ENCODE measurements at places on chromosomes 11 and 22.

DNA sequence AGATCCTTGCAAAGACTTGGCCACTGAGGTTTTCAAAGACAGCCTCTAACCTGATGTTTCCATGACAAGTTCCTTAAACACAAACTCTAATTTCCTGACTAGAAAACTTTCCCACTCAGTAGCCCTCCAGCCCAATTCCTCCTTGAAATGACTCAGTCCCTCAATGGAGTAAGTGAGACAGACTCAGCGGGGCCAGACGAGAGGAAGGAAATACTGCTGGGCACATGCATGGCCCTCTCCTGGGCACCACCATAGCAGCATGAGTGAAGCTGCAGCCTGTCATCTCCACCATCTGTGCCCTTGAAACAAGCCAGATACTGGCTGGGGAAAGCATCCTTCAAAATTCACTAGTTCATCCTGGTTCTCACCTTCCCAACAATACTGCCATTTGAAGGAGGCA, 76.2 kb upstream of the GDPD4 start:
- DNase-seq, result no peak

DNA sequence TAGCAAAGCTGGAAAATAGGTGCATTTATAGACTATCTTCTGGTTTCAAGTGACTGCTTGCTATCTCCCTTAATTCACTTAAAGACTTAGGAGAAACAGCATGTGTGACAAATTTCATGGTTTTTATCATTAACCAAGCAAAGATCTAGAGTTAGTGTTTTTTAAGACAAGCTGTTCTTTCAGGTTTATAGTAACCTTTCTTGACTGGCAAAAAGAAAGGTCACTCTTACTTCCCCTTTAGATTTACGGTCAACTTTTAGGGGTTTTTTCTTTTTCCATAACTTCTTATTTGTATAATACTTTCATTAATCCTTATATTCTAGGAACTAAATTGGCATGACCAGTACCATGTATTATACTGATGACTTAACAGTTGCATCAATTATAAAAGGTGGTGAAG, 46.6 kb downstream of the KDM2A start:
- no peak for DNase-seq

GRCh38 chr11:67452141-67452952, at the start of gene GPR152:
Gene GPR152, minus strand, starts transcription at chr11:67452729. Its CDS starts 5 bp downstream, at chr11:67452724.
- no peak for DNase-seq

- DNase-seq, result no peak
These were observed 35.0 kb upstream of the PPARA start for GRCh38 chr22:46115388-46115678.

DNA sequence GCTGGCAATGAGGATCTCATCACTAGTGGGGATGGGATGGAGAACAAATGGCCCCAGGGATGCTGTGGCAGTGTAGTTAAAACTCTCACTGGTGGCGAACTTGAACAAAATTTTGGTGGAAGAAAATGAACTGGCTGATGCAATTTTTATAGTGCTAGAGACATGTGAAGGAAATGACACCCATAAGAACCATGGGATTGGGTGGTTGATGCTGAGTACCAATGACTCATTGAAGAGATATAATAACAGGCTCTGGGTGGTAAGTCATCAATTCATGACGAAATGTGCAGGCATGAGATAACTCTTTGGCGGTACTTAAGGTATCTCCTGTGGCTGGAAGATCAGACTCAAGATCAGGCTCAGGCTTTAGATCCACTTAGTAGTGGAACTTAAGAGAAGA, 172.9 kb upstream of the DDI1 start:
- DNase-seq, result no peak

- no peak for DNase-seq
These were observed 1342.3 kb downstream of the TBC1D22A start for GRCh38 chr22:48104766-48105165.

GRCh38 chr11:22976146-22976545, 115.9 kb upstream of the CCDC179 start:
- DNase-seq, result peak; percentile 42

- no peak for DNase-seq
These were observed 1.8 kb upstream of the LRRC75B start for GRCh38 chr22:24594569-24595120.

DNA sequence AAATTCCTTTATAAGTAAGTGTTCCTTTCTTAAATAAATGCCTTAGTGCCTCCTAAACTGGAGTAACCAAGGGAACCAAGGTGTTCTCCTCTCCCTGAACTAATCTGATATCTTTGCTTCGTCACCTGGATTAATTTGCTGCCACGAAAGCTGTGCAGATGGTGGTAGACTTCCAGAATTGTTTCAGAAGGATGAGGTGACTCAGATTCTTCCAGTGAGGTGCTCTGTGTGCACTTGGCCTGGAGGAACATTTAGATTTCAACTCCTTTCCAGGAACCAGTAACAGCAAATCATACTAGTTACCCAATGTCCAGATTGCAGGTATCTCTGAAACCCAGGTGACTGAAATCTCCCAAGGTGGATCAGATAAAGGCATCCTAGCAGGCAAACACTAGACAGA, 181.9 kb downstream of the FAT3 start:
- no peak for DNase-seq

GRCh38 chr11:115506954-115507675, 2.9 kb upstream of the CADM1 start:
- no peak for DNase-seq

DNA sequence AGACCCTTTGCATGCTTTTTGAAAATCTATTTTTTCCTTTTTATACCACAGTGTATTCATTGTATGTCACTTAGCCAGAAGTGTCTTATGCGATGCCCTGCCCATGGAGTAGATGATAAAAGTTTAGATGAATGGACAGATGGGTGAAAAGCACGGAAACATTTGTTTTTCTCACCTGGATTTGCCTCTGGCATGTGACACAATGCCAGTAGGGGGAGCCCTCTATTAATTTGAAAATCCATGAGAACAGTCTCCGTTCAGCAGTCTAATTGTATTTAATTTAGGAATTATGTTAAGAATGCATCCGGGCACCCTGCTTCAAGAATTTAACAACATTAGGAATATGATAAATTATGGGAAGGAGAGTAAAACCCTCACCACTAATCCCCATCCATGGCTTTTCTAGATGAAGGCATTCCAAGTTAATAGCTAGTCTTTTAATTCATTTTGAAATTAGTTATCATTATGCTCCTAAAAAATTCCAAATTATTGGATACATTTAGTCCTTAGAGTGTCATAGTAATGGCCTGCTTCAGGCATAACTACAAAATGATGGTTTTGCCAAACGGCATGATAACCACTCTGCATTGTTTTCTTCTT, 55.3 kb upstream of the ALKBH3 start:
- DNase-seq, result peak; percentile 40

DNA sequence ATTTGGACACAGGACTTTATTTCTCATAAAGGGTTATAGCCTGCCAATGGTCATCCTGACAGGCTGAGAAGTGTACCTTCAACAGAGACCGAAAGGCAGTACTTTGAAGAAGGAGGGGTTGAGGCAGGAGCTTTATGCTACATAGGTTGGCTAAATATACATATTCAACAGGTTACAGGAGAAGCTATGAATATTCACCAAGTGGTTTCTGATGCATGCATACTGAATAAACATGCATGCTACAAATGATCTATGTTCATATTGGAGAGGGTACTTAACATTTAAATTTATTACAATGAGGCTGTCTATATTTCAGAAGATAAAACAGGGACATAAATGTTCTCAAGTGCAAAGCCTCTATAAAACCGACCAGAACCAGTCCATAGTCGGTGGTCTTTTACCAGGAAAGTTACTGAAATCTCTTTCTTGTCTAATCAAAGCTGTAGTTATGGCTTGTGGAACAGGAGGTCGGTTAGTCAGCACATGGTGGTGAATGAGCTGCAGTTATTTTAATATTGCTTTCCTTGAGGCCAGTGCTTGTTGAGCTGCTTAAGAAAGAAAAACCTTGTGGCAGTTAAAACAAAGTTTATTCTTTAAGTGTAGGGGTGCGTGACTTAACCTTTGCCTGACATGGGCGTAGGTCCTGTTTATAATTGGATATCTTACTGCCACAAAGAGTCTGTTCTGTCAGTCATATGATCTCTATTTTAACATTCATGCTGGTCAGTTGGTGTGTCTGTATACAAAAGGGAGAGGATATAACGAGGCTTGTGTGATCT, 19.5 kb downstream of the CNTF start:
- DNase-seq, result no peak

DNA sequence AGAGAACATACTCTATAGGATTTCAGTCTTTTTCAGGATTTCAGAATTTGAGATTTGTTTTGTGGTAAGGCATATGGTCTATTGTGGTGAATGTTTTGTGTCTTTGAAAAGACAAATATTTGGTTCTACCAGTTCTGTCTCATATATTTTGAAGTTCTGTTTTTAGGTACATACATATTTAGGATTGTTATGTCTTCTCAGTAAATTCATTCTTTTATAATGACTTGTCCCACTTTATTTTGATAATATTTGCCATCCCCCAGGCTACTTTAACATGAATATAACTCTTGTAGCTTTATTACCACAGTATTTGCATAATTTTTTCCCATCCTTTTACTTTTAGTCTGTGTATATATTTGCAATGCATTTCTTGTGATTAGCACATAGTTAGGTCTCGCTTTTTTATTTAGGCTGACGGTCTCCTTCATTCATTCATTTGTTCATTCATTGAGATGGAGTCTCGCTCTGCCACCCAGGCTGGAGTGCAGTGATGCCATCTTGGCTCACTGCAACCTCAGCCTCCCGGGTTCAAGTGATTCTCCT, 32.1 kb downstream of the MTMR3 start:
- DNase-seq, result no peak

DNA sequence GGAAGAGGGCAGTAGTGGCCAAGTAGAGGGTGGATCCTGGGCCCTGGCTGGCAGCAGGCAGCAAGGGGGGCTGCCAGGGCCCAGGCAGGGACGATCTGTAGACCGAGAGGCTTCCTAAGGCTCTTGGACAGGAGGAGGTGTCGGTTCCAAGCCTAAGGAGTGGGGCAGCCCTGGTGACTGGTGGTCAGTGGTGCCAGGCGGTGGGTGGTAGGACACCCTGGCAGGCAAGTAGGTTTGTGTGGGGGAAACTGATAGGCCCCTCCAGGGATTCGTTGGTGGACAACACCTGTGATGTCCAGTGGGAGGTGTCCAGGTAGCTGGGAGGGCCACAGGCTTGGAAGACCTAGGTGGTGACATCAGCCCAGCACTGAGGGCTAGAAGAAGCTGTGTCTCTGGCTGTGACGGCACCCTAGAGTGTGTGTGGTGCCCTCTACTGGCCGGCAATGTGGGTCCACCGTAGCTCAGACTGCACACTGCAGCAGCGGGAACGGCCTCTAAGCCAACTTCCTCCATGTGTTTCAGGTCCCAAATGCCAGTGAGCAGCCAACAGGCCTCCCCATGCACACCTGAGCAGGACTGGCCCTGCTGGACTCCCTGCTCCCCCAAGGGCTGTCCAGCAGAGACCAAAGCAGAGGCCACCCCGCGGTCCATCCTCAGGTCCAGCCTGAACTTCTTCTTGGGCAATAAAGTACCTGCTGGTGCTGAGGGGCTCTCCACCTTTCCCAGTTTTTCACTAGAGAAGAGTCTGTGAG, 9.4 kb upstream of the SAMM50 start:
- DNase-seq, result peak; percentile 55

- DNase-seq, result no peak
These were observed 15.5 kb upstream of the TFIP11 start for GRCh38 chr22:26527574-26528465.

DNA sequence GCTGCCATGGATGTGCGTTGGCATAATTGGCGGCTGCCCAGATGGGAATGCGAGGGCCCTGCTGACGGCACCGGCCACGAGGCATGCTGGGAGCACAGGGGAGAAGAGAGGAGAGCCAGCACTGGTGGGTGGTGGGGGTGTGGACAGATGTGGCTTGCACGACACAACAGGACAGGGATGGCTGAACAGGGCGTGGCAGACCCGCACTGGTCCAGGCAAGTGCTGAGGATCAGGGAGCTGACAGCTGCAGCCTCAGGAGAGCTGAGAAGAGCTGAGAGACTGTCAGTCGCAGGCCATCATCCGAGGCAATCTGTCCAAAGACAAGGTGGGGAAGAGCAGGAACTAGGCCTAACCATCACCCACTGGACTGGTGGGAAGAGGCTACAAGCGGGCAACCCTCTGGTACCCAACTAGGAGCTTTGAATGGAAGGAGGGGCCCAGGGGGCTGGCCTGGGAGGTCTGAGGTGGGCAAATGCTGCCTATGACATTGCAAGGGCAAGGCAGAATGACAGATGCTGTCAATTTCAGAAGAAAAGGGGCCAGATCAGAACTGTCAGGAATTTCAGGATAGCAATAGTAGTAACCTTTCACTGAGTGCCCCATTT, 2.4 kb downstream of the GNB1L start:
- DNase-seq, result no peak

GRCh38 chr22:48577014-48577690, 1250.5 kb downstream of the BRD1 start:
- no peak for DNase-seq

DNA sequence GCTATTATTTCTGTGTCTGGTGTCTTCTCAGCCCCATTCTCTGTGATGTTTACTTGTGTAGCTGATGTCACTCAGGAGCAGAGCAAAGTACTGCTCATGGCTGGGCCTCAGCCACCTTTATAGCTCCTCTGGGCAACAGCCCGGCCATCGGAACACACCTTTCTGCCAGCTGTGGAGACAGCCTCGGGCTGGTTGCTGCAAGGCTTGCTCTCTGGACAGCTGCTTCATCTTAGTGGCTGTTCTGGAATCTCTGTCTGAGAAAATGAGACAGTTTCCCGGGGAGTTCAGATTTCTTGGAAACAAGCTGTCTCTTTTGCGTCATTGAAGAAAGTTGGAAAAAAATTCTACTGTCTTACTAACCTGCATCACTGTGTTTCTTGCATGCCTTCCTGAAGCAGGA, 20.0 kb downstream of the THY1 start:
- no peak for DNase-seq

DNA sequence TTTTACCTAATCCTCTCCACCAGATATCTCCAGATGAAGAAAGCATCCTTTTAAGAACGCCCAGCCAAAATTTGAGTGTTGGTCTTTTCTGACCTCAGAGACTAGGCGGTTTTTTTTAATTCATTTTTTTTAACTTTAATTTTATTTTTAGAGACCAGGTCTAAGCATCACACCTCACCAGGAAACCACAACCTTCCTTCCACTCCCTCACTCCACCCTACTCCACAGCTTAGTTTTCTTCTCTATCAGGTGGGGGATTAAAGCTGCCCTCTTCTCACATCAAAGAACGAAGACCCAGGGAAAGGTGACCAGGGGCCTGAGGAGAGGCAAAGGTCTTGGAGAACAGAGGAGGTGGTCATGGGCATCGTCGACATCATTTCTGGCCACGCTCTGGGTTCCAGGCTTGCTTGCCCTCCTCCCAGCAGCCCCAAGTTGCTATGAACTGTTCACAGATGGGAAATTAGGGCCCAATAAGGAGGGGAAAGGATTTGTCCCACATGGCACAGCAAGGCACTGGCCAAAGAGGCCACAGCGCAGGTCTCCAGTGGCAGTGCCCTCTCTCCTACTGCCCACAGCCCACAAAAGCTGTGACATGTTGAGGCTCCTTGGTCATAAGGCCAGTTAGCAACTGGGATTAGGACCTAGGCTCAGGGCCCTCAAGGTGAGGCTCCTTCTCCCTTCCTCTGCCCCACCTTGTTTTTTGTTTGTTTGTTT, 1.4 kb upstream of the PEX16 start:
- no peak for DNase-seq

Measured in ACHN (cell line).